ENCODE measurements at places on chromosomes 16 and 17.

GRCh38 chr17:38603786-38604478, 1.8 kb downstream of the SRCIN1 start:
- no peak for DNase-seq

- no peak for DNase-seq
Measured at GRCh38 chr17:50745631-50746030, 21.7 kb downstream of the ANKRD40CL start.

- no peak for DNase-seq
Measured at GRCh38 chr16:65119435-65119834, 2.4 kb downstream of the CDH11 start.

GRCh38 chr17:15470536-15470935, 3.1 kb upstream of the CDRT4 start:
- no peak for DNase-seq

DNA sequence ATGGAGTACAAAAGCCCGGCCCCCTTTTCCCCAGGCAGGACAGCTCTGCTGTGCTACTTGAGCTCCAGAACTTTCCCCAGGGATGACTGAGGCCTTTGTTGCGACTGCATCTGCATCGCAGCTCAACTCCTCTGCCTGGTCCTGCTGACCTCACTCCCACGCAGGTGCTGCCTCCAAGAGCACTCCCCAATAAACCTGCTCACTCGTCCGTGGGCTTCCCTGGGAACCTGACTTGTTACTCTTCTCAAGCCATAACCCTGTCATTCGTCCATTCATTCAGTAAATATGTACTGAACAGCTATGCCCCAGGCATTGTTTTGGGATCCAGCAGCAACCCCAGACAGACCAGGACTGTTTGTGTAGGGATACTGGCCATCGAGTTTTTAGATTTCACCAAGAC, 11.6 kb upstream of the RMI2 start:
- DNase-seq, result no peak

DNA sequence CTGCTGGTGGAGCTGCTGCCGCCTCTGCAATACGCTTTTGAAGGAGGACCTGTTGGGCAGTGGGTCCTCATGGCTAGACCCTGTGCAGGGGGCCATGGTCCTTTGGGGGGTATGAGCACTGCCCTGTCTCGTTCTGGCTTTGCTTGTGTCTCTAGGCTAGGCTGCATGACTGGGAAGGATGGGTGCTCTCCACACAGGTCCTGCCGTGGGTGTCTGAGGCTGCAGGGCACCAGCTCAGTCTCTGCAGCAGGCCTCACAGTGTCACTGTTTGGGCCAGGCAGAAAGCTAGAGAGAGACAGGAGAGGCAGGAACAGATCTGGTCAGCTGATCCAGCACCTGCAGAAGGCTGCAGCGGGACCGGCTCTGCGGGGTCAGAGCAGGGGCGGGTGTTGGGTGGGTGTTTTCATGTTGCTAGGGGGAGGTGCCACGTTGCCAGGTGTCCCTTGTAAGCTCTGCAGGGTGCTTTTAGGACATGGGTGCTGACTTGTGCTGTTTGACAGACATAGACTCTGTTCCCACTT, 111.4 kb downstream of the SNX29 start:
- DNase-seq, result peak; percentile 32

- peak; percentile 64 for DNase-seq
Measured at GRCh38 chr17:30332057-30332542, 1.8 kb downstream of the TMIGD1 start.

GRCh38 chr17:9648521-9649110, 3.3 kb downstream of the USP43 start:
- DNase-seq, result no peak

DNA sequence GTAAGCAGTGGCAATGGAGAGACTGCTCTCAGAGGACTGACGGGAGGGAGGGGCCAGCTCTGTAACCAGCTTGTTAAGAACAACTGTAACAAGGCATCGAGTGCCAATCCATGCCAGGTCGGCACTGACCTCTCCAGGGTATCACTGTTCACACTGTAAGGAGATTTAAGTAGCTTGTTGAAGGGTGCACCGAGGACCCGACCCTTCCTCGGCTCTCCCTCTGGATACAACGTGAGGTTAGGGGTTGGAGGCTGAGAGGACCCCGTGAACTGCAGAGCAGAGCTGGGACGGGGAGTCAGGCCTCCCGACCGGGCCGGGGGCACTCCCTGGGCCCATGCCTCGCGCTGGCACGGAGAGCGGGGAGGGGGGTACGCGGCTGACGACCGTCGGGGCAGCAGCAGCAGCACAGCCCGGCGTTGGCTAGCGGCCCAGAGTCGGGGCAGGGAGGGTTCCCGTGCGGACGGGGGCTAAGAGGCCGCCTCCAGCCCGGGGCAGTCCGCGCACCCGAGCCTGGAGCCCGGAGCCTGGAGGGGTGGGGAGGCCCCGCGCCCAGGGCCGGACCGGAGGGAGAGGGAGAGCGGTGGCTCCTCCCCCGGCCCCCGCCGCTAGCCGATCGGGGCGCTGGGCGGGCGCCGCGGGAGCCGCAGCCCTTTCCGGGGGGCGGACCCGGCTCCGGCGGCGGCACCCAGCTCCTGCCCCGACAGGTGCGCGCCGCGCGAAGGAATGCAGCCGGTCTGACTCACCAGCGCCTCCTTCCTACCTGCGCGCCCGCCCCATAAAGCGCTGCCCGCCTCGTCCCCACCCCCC, at the start of gene ITGB4:
ITGB4 (plus strand) TSS at position 804 of the 807 bp plus-strand sequence. CDS start 3,245 bp downstream, outside the sequence.
- DNase-seq, result peak; percentile 67

DNA sequence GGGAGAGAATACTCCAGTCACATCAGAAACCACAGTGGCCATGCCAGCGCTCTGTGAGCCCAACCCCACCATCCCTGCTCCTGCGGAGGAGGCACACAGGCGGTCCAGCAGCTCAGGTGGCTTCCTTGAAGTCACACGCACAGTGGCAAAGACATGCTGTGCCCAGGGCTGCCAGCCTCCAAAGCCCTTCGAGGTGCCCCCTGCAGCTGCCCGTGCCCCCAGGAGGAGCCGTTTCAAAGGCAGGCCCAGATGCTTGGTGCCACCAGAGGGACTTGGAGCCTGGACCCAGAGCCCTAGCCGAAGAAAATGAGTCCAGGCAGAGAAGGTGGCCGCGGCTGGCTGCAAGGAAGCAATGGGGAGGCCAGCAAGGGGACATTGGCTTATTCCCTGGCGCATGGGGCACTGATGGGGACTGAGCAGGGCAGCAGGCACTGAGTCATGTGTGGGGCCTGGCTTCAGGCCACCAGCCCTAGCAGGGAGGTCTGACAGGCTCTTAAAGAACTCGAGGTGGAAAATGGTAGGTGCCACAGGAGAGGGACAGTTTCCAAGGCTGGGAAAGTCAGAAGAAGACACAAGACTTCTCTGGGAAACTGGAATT, 17.2 kb upstream of the CACNG1 start:
- DNase-seq, result no peak

- DNase-seq, result peak; percentile 68
Measured at GRCh38 chr17:47693731-47694580, at the start of gene TBKBP1. Gene TBKBP1 (plus strand): TSS chr17:47694161. CDS start chr17:47696113, 1,952 bp downstream.

DNA sequence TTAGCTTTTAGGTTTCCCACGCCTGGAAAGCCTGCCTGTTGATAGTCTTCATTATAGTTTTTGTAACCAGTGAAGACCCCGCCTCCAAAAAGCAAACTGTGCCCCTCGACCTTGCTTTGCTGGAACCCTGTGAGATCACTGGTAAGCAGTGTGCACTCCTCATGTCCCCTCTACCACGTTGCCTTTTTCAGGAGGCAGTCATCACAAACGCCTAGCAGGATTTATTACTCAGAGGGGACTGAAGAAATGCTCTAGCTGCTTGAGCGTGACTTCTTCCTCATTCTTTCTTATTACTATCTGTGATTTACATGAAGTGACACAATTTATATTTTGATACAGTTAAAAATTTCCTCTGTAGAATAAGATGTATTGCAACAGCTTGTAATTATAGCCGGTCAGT, 6.5 kb upstream of the KRTAP3-1 start:
- no peak for DNase-seq

- DNase-seq, result no peak
Measured at GRCh38 chr17:30349252-30349651, 15.4 kb upstream of the TMIGD1 start.

- no peak for DNase-seq
Measured at GRCh38 chr17:41510251-41511065, 5.0 kb upstream of the KRT13 start.

- no peak for DNase-seq
Measured at GRCh38 chr17:35752471-35752870, 568 bp downstream of the GAS2L2 start.

DNA sequence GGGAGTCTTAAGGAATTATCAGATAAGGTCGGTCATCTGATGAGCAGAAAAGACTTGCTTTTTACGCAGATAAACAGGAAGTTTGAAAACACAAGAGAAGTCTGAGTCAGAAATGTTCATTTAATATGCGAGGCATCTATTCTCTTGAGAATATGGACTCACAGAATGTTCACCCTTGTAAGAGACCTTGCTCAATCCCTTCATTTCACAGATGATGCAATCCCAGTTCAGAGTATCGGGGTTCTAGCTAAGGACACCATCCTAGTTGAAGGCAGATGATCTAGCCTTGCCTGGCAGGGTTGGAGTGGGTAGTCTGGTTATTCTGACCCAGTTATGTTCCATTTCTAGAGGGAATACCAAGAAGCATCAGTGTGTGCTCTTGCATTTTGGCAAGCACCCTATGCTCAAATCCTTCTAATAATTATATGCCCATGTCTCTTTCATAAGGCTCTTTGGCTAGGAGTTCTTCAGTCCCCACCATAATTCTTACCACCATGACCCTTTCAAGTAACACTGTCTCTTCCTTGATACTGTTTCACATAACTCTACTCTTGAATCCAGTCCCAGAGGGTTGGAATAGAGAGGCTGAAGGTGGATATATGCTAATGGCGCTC, 42.5 kb downstream of the YPEL2 start:
- no peak for DNase-seq

DNA sequence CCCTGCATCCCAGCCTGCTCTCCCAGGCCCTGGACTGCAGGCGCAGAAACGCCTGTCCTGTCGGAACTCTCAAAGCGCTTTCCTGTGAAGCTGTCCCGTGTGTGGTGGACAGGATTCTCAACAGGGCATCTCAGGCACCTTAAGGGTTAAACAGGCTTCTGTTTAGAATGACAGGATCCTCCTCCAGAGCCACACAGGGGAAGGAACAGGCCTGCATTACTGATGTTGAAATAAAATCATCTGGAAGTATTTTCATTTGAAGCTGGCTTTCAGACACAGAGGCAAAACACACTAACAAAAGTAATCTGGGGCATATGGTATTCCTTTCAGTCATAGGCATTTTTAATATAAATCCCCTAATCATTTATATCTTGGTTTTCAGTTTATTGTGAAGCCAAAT, 7.4 kb downstream of the HS3ST3A1 start:
- DNase-seq, result no peak

GRCh38 chr16:53014287-53014686, 38.4 kb downstream of the CHD9NB start:
- no peak for DNase-seq

GRCh38 chr17:6969323-6969726, 26.5 kb upstream of the ALOX12 start:
- no peak for DNase-seq

GRCh38 chr16:55944377-55944802, 69.2 kb upstream of the CES5A start:
- peak; percentile 58 for DNase-seq

GRCh38 chr16:81639931-81640680, 139.0 kb upstream of the PLCG2 start:
- no peak for DNase-seq

- no peak for DNase-seq
Measured at GRCh38 chr17:20721171-20721570, 141.6 kb downstream of the CDRT15L2 start.

GRCh38 chr16:79659344-79659743, 58.8 kb upstream of the MAF start:
- no peak for DNase-seq

- DNase-seq, result no peak
Measured at GRCh38 chr17:44118427-44119050, 4.9 kb downstream of the HDAC5 start.

- DNase-seq, result no peak
Measured at GRCh38 chr17:54967621-54968261, 713 bp downstream of the COX11 start.

DNA sequence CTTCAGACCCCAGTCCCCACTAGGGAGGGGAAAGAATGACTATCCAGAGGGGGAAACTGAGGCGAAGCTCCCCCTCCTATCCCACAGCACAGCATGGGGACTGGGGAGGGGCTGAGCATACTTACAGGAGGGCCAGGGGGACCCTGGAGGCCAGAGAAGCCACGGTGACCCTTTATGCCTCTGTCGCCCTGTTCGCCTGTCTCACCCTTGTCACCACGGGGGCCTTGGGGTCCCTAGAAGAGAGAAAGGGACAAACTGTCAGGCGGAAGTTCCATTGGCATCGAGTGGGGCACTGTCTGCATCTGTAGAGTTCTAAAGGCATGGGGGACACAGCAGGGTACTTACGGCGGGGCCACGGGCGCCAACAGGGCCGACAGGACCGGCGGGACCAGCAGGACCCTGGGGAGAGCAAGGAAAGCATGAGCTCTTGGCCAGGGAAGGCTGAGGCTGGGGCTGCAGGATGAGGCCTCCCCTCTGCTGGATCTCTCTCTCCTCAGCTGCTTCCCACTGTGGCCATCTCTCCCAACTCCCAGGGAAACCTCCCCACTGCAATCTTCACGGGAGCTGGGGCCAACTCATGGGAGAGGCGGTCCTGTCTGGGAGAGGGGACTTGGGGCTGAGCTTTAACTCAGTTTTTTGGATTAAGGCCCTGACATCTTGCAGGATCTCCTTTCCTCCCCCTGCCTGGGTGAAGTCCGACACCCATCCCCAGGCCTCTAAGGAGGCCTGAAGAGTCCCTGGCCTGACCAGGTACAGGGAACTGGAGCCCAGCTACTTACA, 13.5 kb downstream of the COL1A1 start:
- no peak for DNase-seq

DNA sequence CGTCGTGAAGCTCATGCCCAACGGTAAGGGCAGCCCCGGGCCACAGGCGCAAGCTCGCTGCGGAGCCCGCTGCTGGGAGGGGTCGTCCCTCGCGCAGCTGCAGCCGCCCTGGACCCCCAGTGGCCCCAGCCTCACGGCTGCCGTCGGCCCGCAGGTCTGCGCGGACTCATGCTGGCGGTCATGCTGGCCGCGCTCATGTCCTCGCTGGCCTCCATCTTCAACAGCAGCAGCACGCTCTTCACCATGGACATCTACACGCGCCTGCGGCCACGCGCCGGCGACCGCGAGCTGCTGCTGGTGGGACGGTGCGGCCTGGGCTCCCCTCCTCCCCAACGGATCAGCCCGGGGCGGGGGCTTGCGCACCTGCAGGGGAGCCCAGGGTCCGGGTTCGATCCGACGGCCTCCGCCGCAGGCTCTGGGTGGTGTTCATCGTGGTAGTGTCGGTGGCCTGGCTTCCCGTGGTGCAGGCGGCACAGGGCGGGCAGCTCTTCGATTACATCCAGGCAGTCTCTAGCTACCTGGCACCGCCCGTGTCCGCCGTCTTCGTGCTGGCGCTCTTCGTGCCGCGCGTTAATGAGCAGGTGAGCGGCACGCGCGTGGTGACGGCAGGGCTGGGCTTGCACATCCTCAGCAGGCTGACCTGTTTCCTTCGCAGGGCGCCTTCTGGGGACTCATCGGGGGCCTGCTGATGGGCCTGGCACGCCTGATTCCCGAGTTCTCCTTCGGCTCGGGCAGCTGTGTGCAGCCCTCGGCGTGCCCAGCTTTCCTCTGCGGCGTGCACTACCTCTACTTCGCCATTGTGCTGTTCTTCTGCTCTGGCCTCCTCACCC, 5.8 kb downstream of the SLC5A2 start:
- no peak for DNase-seq
